ENCODE measurements at places on chromosomes 6 and 20.

DNA sequence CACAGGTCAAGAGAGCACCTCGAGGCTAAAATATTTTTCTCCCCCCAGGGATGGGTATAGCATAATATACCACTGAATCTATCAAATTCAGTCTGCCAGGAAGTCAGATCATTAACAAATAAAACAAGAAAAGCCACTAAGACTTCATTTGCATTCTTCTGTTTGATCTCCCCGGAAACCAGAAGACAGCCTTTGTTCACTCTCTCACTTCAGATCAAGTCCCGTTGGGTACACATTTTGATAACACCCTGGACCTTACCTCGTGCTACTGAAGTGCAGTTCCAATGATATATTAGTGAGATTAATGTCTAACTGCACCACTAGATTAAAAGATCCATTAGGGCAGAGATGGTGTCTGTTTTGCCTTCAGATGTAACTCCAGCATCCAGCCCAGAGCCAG lies 157.7 kb upstream of the B3GAT2 start:
- no peaks in the 10 kb centered on the region for H3K4me1 ChIP-seq
- no peak overlapping the region for H3K27ac ChIP-seq
- H3K27me3 ChIP-seq, result no peaks in the 10 kb centered on the region

DNA sequence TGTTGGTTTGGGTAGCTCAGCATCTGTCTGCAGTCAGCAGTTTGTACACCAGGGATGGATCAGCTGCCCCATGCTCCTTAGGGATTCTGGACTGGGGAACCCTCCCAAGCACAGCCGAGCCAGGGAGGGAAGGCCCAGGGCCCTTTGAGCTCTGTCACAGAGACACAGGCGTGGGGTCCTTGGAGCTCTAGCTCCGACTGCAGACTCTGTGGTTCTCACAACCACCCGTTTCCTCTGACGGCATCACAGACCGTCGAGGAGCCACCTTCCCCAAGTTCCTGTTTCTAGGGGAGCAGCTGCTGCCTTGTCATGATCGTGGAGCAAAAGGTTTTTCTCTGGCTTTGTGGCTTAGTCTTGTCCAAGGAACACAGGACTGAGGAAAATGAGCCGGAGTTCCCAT lies at the start of gene SLA2:
Gene SLA2, minus strand, starts transcription at position 199 of the 400 bp plus-strand sequence. CDS start 4,861 bp downstream, outside the sequence.
- peak within 1 kb of the TSS; percentile 96 for H3K4me3 ChIP-seq
- peaks cover 40% of the 10 kb centered on the region for H3K4me1 ChIP-seq
- peak; percentile 91 for DNase-seq
- peaks cover 43% of the 10 kb centered on the region for H3K36me3 ChIP-seq

GRCh38 chr20:52684905-52685304 lies 287.3 kb upstream of the TSHZ2 start:
- no peaks in the 10 kb centered on the region for H3K36me3 ChIP-seq
- no peaks in the 10 kb centered on the region for H3K4me1 ChIP-seq
- DNase-seq, result no peak
- no peak overlapping the region for H3K27ac ChIP-seq
- no peak overlapping the region for H3K4me3 ChIP-seq

DNA sequence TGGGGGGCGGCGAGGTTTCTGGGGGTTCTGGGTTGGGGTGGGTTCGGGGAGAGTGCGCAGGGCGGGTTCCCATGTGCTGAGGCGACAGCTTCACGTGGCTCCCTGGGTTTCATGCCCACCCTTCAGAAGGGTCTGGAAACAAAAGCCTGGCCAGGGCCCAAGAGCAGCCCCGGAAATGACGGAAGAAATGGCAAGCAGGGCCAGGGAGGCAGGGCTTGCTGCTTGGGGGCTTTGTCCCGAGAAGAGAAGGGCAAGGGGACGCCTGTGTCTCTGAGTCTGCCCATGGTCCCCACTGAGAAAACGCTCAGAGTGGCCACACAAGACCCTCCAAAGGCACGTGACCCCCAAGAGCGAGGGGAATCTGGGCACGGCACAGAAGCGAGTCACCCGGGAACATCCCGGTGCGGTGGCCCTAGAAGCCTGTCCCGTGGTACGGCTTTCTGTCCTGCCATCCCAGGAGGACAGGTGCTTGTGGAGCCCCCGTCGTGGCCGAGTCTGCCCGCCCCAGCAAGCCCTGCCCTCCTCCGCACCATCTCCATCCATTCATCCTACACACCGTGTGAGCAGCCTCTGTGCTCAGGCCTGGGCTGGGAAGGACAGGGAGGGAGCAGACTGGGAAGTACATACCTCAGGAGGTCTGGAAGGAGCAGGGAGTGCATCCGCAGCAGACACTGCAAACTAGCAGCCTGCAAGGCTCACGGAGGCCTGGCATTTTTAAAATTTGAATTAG lies 9.0 kb downstream of the NPEPL1 start:
- DNase-seq, result no peak
- peaks cover 8% of the 10 kb centered on the region for H3K4me1 ChIP-seq
- no peak overlapping the region for H3K4me3 ChIP-seq
- peaks cover 13% of the 10 kb centered on the region for H3K36me3 ChIP-seq
- no peak overlapping the region for H3K27ac ChIP-seq
- H3K27me3 ChIP-seq, result no peaks in the 10 kb centered on the region

- H3K36me3 ChIP-seq, result peaks cover 34% of the 10 kb centered on the region
- H3K4me1 ChIP-seq, result peaks cover 2% of the 10 kb centered on the region
- no peaks in the 10 kb centered on the region for H3K27me3 ChIP-seq
- no peak overlapping the region for H3K4me3 ChIP-seq
These were observed 128.9 kb downstream of the ZMYND8 start for GRCh38 chr20:47227576-47227975.

DNA sequence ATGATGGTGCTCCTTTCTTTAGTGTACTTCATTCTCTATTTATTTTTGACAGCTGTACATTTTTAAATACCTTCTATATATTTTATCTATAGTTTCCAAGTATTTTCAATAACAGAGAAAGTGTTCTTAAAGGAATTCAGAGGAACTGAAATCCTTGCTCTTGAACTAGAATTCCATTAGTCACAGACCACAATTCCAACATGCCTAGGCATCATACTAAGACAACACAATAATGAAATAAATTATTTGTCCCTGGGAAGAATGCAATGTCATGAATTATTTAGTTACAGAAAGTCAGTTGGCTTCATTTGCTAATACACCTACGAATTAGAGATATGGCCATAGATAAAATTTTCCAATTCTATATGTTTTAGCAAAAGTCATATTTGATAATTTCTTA lies 671.2 kb downstream of the EPHA7 start:
- no peak overlapping the region for H3K4me3 ChIP-seq
- H3K4me1 ChIP-seq, result no peaks in the 10 kb centered on the region
- no peaks in the 10 kb centered on the region for H3K27me3 ChIP-seq
- no peak overlapping the region for H3K27ac ChIP-seq
- DNase-seq, result no peak
- no peaks in the 10 kb centered on the region for H3K36me3 ChIP-seq

GRCh38 chr6:118467181-118467580 lies 80.9 kb upstream of the PLN start:
- no peaks in the 10 kb centered on the region for H3K4me1 ChIP-seq
- no peak overlapping the region for H3K4me3 ChIP-seq
- H3K27me3 ChIP-seq, result no peaks in the 10 kb centered on the region
- peaks cover 51% of the 10 kb centered on the region for H3K36me3 ChIP-seq
- DNase-seq, result no peak
- no peak overlapping the region for H3K27ac ChIP-seq

DNA sequence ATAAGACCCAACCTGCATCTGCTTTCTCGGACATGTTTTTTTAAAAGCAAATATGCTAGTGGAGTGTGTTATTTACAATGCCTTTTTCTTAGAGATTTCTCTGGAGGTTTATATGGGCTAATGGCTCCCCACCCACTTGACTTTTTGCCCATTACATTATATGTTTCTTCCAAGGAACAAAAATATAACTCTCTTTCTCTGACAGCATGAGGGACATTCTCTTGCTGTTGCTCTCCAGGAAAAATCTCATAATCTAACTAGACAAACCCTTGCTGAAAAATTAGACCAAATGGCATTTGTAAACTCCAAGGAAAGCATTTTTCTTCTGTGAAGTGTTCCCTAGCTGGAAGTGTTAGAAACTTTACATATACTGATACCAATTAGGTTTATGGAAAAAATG lies 213.7 kb downstream of the PRL start:
- no peak for DNase-seq
- H3K4me1 ChIP-seq, result no peaks in the 10 kb centered on the region
- H3K4me3 ChIP-seq, result no peak overlapping the region

- peaks cover 15% of the 10 kb centered on the region for H3K36me3 ChIP-seq
- no peak overlapping the region for H3K4me3 ChIP-seq
- H3K27me3 ChIP-seq, result no peaks in the 10 kb centered on the region
- H3K27ac ChIP-seq, result no peak overlapping the region
These were observed 169.2 kb downstream of the DTNBP1 start for GRCh38 chr6:15493437-15494168.
